ENCODE measurements at places on chromosomes 7 and 10.

DNA sequence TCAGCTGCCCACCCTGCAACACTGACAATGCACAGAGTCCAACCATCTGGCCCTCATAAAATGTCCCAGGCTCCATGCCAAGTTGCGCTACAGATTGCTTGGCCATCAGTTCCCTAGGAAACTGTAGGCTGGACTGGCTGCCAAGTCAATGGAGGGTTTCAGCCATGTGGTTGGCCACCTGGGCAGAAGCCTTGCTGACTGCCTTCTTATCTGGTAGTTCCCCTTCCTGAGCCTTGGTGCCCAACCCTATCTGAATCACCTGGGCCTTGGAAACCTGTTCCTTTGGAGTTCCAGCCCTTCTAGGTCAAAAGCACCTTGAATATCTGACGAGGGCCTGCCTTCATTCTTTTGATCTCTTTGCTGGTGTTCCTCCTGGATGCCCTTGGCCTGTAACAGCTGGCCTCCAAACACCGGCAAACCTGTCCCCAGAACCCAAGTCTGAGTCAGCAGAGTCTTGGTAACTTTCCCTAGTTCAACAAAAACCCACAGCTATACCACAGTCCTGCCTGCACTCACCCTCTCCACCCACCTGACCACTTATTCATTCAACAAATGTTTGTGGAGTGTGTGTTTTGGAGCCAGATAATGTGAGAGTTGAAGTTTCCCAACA lies 37.4 kb upstream of the KDM7A start:
- DNase-seq = no peak

DNA sequence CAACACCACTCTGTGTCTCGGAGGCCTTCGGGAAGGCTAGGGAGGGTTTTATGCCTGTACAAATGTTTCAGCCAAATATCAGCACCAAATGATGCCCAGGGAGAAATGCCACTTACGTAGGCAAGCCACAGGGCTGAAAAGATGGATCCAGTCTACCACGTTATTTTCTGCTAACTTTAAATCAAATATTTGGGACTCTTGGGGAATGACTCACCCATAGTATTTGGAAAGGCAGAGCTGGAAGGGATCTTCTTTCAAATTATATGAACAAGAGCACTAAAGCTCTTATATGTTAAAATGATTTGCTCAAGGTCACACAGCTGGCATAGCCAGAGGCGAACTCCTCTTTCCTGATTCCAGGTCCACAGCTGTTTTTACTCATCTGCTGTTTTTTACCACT lies 591.4 kb downstream of the SORCS1 start:
- DNase-seq = no peak

GRCh38 chr10:84698989-84699388 lies 370.6 kb downstream of the CCSER2 start:
- no peak for DNase-seq

- no peak for DNase-seq
Observed at GRCh38 chr7:92590711-92591310, 621 bp upstream of the FAM133B start.

GRCh38 chr10:11551104-11551503 lies 60.3 kb downstream of the USP6NL start:
- DNase-seq = no peak

DNA sequence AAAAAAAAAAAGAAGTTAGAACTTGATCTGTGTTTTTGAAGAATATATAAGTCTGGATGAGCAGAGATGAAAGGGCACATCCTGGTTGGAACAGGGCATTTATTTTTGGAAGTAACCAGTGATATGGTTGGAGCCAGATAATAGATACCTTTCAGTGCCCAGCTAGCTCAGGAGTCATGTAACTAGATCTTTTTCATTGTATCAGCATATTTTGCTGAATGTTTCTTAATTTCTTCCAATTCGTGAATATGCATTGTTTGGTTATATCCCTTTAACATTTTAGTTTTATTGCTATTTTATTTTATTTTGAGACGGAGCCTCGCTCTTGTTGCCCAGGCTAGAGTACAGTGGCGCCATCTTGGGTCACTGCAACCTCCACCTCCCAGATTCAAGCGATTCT lies 81.8 kb downstream of the LCOR start:
- no peak for DNase-seq

GRCh38 chr10:113518415-113518814 lies 34.4 kb upstream of the HABP2 start:
- DNase-seq = no peak

DNA sequence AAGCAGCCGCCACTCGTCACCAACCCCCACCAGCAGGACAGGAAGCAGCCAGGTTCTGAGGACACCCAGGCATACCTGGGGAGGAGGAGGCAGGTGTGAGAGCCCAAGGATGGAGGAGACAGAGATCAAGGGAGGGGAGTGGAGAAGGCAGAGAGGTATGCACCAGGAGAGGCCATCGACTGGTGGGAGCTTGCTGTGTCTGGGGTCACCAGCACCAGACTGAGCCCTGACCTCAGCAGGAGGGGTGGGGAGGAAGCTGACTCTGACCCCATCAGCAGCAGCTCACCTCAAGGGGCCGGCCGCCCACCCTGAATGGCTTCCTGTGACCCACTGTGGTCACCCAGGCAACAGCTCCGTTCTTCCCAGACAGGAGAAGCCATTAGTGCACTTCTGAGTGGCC lies 7.8 kb downstream of the VIPR2 start:
- no peak for DNase-seq

- peak; percentile 47 for DNase-seq
Observed at GRCh38 chr10:62045765-62046521, 144.4 kb downstream of the ARID5B start.

- DNase-seq = peak; percentile 47
Observed at GRCh38 chr7:31875424-31875823, 188.4 kb downstream of the PPP1R17 start.

DNA sequence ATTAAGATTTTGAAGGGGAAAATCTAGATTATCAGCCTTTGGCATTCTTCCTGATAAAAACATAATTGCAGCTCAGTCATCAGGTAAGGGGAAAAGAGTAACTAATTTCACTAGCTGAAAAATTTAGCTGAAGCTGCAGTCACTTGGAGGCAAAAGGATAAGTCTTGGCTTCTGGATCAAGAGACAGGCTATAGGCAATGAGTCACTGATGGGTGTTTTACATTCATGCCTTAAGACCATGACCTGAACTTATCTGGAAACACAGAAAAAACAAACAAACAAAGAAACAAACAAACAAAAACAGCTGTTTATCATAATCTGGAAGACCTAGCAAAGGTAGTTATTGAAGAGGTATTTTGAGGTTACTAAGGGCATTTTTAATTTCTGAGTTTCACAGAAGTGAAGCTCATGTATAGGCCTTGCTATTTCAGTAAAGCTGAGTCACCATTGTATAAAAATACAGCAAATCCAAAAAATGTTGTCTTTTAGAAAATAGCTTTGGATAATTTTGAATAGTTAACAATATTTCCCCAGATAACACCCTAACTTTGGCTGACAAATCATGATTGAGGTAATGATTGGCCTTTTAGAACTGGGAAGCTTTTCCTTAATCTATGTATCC lies 40.3 kb downstream of the ZNF22 start:
- DNase-seq = no peak

- no peak for DNase-seq
Observed at GRCh38 chr10:9052767-9053166, 998.3 kb downstream of the GATA3 start.

DNA sequence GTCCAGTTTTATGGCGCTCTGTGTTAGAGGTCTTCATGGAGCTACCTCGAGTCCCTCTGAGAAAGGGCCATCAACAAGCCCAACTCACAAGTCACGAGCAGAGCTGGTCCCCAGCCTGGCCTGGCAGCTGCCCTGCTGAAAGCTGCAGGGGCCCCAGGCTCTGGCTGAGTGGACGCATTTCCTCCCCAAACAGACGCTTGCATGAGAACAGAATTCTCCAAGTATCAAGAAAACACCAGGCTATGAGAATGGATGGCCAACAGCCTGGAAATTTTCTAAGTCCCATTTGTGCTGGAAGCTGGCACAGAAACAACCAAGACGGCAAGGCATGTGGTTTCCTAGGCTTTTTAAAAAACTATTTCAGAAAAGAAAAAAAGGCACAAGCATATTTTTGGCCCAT lies 114.8 kb downstream of the FAM53B start:
- DNase-seq = peak; percentile 89

GRCh38 chr10:105148921-105149320 lies 507.8 kb downstream of the SORCS3 start:
- DNase-seq = no peak

DNA sequence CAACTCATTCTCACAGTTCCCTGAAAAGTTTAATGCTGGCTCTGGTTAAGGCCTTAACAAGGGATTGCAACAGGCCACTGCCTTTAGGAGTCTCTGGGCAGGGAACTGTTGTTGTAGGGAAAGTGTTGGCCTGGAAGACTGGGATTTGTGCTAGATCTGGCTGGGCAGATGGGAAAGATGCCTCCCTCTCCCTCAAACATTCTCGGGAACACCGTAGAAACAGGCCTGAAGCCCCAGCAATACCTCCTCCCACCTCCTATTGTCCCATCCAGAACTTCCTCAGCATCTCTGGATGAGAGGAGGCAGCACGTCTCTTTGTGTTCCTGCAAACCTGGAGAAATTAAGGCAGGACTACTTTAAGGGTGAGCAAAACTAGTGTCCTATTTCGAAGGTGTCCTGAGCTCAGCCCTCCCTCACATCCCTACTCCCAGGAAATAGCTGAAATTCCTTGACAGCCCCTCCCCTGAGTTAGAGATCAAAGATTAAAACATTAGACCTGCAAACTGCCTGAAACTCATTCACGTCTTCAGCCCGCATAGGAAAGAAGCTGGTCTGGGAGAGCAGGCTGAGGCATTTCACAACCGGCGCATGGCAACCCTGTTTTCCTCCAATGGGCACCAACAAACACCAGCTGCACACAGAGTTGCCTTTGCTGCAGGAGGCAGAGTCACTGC lies 10.9 kb upstream of the MAP3K8 start:
- no peak for DNase-seq

DNA sequence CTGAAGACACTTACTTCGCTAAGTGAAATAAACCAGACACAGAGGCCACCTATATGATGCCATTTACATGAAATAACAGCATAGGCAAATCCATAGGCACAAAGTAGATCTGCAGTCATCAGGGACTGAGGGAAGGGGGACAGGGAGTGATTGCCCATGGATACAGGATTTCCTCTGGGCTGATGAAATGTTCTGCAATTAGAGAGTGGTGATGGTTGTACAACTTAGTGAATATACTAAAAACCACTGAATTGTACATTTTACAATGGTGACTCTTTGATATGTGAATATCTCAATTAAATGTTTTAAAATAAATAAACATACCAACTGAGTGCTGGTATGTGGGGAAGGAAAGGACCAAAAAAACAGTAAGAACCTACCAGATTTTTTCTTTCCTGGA lies 20.4 kb downstream of the PPA1 start:
- no peak for DNase-seq

Data from globus pallidus (tissue), 1 donor.